ENCODE measurements at places on chromosomes 2 and 18.

DNA sequence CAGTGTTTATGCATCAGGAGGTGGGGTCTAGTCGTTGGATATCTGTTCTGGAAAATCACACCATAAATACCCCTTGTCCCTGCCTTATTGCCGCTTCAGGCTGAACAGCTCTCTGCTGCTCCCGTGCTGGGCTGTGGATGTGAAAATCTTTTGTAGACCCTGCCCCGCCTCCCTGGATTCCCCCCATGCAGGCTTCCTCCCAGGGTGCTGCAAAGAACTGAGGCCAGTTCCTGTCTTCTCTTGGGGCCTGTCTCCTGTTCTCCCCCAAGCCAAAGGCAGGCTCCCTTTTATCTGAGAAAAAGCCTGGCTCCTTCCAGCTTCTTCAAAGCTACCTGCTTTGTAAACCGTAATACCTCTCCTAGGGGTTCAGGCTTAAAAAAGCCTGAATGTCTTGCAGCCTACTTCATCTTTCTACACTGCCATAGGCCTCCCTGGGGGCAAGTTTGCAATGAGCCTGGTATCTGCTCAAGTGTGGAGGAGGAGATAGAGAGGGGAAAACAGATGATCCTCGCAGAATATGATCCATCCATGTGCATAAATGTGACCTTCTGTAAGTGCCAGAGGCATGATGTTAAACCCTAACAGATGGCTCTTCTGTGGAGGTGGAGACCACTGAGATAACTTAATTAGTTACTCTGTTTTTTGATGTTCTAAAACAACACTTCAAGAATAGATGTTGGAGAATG is 55.3 kb downstream of the VWA3B start:
- DNase-seq: no peak

GRCh38 chr2:238689871-238690389 is 158.0 kb upstream of the TWIST2 start:
- DNase-seq: no peak

- DNase-seq: peak; percentile 41
Measured at GRCh38 chr2:100141906-100142305, 484 bp downstream of the AFF3 start.

- no peak for DNase-seq
Measured at GRCh38 chr2:85699325-85699724, 5.2 kb downstream of the GNLY start.

DNA sequence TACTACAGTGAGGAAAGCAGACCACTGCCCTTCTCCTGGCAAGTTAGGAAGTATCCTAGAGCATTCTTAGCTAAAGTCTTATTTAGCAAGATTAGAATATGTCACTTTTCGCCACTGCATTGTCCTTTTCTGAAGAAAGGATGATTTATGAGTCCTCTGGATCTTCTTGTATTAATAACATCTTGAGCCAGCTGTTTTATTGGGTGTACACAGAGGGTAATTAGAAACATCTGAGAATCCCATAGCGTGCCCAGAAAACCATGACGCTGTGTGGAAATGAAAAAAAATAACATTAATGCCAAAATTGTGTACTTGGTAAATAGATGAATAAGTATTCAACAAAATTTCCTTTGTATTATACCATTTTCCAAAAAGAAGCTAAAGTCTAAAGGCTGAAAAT is 198.7 kb downstream of the LTBP1 start:
- no peak for DNase-seq

DNA sequence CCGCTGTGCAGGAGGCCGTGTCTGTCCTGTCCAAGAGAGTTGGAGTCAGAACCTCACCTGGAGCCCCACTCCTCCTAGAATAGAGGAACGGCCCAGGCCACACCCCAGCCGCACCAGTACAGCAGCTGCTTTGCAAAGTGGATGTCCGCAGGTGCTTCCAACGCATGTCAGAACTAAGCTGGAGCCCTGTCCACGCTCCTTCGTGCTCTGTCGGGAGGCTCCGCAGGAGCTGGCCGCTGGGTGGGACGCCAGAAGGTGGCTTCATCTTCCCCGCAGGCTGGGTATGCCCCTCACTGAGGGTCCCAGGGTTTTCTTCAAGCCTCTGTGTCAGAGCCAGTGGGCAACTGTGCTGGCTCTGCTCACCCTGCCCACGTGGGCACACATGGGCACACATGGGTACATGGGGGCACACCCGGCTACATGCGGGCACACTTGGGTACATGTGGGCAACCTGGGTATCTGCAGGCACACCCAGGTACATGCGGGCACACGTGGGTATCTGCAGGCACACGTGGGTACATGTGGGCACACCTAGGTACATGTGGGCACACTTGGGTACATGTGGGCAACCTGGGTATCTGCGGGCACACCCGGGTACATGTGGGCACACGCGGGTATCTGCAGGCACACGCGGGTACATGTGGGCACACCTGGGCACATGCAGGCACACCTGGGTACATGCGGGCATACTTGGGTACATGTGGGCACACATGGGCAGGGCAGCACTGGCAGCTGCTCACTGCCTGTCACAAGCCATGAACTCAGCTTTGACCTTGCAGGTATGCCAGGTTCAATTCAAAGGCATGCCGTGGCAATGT is 67.1 kb upstream of the CTDP1 start:
- DNase-seq: no peak

- DNase-seq: no peak
Measured at GRCh38 chr18:48950536-48951447, at the start of gene SMAD7. SMAD7 (minus strand) TSS chr18:48950965; CDS start chr18:48950424, 541 bp downstream.

DNA sequence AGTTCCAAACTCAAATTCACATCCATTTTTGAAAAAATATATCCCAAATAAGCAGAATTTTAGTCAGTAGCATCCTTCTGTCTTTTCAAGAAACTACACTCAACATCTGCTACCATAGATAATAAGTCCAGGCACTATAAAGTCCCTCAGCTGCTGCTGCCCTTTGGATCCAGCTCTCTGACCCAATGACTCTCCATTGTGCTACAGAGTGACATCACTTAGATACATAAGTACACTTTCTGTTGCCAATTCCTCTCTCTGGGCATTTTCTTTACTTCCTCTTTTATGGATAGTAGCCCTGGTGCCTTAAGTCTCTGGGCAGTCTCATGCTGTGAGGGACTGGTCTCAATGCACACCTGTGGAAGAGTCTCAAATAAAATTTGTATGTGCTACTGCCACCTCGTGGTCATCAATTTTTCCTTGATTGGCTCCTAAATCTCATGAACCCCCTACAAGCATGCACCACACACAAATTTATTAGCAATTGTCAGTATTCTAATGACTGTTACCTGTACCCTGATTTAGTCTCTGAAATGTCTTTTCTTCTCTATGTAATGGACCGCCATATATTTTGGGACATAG is 219.2 kb downstream of the LRP1B start:
- peak; percentile 35 for DNase-seq

GRCh38 chr2:175726223-175726622 is 275.8 kb downstream of the LNPK start:
- DNase-seq: no peak

GRCh38 chr18:62784338-62784965 is 69.1 kb downstream of the PHLPP1 start:
- DNase-seq: peak; percentile 12

- no peak for DNase-seq
Measured at GRCh38 chr2:42182654-42183308, 13.6 kb downstream of the EML4 start.
